Stimulated activated CD4-positive, alpha-beta T cell treated with anti-CD3 and anti-CD28 coated beads, Interleukin-15, amount 100 ng/mL, for 1 hour (primary cell): ENCODE measurements at places on chromosomes 6 and 20.

GRCh38 chr20:47468290-47469050, 33.2 kb upstream of the NCOA3 start:
- DNase-seq: no peak

GRCh38 chr6:170459451-170459850, 93.7 kb downstream of the PSMB1 start:
- DNase-seq: no peak

GRCh38 chr20:5150226-5151076, 23.6 kb downstream of the CDS2 start:
- no peak for DNase-seq

DNA sequence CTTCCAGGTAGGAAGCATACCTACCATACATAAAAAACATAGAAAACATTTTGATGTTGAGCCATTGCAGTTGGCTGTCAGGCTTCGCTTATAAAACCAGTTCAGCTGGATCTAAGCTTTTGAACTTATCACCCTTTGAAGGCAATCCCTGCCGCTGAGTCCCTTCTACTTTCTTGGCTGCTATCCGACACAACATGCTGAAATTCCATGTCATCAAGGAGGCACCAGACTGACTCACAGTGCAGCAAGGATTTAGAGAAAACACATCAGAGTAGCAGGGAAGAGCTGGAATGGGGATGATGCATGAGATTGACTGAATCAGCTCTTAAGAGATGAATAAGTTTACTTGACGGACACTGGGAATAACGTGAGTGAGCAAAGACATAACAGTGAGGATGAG, 135.0 kb upstream of the MAN1A1 start:
- DNase-seq: no peak

DNA sequence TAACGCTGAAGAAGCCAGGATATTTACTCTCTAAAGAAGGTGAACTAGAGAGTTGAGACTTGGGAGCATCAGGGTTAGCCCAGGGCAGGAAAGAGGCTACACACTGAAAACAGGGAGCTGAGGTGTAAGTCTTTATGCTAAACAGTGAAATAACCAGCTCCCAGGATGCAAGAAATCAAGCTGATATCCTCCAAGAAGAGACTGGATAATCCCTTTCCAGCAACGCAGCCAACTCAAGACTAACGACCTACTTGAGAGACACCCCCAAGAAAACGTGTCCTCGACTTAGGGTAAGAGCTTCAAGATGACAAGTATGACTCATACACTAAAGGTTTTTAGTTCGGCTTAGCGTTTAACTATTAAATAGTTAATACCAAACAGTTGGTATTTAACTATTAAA, 202.2 kb downstream of the TASP1 start:
- DNase-seq: no peak

DNA sequence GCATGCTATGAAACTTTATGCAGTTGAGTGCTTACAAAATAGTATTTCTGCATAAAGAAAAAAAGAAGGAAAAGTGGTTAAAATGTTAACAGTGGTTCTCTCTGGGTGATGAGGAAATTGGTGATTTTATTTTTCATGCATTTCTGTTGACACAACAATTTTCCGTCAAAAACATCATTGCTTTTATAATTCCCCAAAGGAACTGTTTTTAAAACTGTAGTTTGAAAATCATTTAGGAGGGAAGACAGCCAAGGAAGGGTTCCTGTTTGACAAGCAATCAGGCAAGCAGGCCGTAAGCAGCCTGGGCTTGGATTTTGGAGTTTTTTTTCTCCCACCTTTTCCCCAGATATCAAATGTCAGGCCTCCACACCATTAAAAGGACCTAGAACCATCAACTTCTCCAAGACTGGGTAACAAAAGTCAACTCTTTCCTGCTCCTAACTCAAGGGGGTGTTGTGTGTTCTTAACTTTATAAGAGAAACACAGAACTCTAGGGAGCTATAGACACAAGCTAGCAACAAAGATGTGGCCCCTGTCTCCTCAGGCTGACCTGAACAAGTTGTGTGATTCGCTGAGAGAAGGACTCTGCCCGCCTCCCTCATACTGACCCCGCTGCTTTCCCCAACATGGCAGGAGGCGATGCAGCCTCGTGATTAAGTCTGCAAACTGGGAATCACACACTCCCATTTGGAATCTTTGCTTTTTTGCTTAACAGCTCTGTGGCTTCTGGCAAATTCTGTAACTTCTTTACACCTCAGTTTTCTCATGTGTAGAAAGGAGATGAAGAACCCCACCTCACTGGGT, 146.6 kb downstream of the BCAS1 start:
- DNase-seq: no peak

DNA sequence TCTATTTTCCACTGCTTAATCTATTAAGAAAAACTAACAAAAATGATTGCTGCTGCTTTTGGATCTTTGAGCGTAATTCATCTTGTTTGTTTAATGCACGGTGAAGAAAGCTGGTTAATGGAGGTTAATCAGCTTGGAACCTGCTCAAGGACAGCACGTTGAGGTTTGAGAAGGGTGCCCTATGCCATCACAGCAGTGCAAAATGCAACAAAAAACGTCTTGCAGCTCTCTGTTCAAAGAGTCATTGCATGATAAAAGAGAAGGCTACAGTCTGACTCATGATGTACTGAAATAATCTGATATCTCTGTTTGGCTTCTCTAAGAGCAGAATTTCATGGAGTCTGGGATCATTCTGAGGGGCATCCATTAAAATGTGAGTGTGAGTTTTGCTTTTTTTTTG, 80.6 kb upstream of the PREP start:
- DNase-seq: no peak

DNA sequence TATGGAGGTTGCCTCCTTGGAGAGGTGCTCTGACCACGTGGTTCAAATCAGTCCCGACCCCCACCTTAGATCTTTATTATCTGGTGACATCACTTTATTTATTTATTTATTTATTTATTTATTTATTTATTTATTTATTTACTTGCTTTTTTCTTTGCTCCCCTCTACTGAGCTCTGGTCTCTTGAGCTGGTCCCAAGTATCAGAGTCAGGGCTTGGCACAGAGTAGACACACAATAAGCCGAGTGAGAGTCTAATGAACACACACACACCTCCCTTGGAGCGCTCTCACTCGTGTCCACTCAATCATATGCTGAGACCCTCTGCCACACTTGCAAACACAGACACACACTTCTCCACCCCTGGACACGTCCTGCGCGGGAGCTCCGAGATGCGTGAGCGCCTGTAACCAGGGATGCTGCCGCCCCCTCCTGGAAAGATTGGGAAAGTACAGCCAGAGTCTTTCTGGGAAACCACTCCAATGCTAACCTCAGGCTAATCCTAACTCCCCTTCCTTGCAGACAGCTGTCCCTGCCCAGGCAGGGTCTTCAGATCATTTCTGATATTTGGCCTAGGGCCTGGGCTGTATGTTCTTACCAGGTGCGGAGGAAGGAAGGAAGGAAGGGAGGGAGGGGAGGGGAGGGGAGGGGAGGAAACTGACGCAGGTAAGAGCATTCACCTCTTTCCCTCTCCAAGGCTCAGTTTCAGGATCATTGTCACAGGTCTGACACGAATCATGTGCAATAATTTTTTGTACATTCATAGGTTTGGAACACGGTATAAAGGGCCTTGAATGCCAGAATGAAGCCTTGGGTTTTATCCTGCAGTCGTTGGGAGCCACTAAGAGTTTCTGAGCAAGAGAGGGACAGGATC, 70.9 kb downstream of the STK35 start:
- DNase-seq: peak; percentile 47

GRCh38 chr6:44539701-44540355, 152.3 kb downstream of the CDC5L start:
- no peak for DNase-seq

DNA sequence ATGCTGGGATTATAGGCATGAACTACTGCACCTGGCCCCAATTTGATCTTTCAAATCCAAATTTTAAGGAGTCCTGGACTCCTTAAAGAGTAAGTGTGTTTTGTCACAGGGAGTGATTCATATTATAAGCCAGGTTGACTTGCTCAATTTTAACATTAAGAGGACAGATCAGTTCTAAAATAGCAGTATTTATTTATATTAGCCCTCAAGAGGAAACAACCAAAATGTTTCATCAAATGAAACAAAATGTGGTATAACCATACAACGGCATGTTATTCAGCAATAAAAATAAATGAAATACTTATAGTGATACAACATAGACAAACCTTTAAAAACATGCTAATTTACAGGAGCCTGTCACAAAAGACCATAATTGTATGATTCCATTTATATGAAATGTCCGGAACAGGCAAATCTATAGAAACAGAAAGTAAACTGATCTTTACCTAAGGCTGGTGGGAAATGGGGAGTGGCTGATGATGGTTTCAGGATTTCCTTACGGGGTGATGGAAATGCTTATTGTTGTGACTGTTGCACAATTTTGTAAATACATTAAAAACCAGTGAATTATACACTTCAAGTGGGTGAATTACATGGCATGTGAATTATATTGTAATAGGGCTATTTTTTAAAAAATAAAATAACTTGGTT, 637.4 kb downstream of the MMUT start:
- no peak for DNase-seq

GRCh38 chr6:100614386-100614785, 149.7 kb upstream of the SIM1 start:
- no peak for DNase-seq
